ENCODE measurements at places on chromosomes 7 and 10.

GRCh38 chr10:28663576-28664368 lies 13.5 kb upstream of the BAMBI start:
- DNase-seq, result peak; percentile 63

DNA sequence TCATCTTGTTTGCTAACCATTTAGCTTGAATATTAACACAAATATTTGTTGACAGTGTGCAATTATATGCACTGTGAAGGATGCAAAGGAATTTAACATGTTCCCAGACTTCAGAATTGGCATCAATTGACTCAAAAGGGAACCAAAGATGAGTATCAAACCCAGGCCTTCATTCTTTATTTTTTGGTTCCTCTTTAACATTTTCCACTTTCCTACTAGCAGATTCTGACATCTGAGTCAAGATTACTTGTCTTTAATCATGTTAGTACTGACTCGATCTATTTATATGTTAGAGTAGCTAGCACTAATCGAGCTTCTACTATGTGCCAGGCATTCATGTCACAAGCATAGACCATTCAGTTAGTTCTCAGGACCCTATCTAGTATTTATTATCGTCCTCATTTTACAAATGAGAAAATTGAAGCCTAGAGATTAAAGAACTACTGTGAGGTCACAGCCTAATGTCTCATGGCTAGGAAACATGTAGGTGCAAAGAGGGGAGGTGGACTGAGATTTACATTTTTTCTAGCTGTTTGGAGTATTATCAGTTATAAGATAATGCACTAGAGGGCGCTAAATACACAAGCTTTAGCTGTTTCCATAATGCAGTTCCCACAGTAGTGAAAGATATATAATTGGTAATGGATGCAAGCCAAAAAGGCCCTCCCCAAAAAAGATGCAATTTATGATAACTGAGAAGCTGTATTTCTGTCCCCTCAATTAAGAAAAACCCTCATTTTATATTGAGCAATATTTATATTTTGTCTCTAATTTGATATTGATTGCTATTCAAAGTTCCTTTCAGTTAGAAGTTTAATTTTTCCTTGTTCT lies 32.9 kb upstream of the KMT2E start:
- no peak for DNase-seq

DNA sequence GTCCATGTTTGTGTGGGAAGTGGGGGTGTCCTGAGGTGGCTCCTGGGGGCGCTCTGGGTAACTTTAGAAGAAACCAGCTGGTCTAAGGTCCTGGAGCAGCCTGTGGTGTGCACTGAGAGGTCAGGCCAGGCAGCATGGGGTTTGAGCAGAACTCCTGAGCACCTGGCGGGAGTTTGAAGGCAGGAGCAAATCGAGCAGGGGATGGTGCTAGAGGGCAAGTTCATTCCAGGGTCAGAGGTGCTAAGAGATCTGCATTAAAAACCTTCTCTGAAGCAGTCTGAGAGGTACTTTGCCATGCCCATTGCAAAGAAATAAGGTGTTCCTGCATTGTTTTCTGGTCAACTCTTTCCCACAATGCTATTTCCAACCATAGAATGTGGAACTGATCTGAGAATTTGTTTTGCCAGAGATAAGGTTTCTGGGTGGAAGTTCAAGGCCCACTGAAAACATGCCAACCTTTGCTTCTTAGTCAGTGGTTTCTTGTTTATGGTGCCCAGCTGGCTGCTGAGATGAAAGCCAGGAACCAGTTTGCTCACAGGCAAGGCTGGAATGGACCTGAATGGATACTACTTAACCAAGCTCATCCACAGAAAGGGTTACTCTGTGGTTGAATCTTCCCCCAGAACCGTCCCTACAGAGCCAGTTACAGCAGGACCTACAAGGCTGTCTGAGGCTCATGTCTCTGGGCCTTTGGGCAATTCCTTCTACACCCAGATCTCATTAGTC lies 136.3 kb upstream of the TMEM72 start:
- no peak for DNase-seq

GRCh38 chr10:121595351-121595805 lies 2.9 kb downstream of the FGFR2 start:
- DNase-seq, result no peak

DNA sequence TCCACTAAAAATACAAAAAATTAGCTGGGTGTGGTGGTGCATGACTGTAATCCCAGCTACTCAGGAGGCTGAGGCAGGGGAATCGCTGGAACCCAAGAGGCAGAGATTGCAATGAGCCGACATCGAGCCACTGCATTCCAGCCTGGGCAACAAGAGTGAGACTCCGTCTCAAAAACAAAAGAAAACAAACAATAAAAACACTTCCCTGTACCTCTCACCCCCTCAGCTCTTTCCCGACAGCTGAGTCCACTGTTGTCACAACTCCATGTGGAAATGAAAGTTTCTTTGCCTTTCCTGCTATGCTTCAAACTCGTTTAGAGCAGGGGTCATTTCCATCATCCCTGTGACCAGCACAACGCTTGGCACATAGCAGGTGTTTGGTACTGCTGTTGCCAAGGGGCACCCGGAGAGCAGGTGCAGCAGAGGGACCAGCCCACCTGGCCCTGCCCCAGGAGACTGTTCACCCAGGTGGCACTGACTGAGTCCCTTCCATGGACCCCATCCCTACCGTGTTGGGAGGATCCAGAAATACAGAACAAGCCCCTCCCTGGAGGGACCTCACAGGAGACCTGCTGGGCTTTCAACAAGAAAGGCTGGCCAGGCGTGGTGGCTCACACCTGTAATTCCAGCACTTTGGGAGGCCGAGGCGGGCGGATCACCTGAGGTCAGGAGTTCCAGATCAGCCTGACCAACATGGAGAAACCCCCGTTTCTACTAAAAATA lies 4.9 kb downstream of the TMEM130 start:
- no peak for DNase-seq

- DNase-seq, result no peak
Measured at GRCh38 chr7:137003566-137003965, 135.1 kb downstream of the CHRM2 start.

DNA sequence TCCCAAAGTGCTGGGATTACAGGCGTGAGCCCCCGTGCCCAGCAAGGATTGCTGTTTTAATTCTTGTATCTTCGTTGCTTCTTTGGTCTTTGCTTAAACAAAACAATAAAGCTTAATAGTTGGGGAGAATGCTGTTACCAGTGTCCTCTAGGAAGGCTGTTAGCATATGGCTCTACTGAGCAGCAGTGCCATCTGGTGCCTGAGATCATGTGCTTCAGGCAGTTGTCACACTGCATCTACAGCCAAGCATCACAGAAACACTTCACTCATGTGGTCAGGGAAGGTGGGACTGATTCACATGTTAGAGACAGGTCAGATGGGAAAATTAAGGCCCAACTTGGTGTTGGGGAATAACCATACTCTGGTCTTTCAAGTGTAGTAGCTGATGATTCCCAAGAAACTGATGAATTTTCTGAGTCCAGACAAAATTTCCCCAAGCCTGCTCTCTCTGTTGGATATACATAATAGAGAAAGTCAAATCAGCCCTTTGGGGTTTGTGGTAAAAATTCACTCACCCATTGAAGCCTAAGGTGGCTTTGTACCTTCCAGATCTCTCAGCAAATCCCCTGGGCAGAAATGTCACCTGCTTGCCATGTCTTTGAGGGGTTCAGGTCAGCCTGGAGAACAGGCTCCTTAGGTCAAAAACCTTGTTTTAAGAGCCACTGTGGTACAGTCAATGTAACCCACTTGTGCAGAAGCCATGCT lies 28.4 kb downstream of the UBE2D4 start:
- peak; percentile 8 for DNase-seq

GRCh38 chr10:130691776-130692175 lies 555.6 kb downstream of the GLRX3 start:
- DNase-seq, result no peak

DNA sequence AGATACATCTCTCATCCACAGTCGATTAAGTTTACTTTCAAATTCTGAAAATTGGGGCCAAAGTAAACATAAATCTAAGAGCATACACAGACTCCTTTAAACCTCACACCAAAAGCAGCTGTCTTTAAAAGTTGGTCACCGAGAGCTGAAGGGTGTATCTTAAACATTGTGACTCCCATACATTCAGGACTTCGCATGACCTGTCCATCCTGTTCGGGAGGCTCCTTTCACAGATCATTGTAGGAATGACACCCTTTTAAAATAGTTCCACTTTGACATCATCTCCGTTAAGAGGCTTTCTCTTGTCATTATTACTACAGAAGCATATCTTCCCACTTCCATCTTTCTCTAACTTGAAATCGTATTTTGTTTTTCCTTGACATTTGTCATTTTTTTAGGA lies 440.0 kb downstream of the DNAJB9 start:
- no peak for DNase-seq

GRCh38 chr10:381805-382204 lies 246.6 kb downstream of the ZMYND11 start:
- DNase-seq, result no peak

DNA sequence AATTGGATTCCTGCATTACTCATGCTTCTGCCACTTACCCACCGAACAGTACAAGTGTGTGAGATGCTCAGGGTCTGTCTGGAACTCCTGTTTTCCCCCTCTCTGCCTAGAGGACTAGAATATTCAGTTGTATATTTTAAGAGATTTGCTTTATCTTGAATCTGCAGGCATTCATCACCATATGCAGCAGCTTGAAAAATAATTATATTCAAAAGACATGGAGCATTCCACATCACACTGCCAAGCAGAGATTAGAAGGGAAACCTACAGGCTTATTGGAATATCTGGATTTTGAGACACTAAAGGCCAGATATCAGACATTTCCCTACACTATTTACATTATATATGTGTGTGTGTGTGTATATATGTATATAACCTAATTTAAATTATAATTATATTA lies 382.8 kb upstream of the POM121L12 start:
- DNase-seq, result no peak

DNA sequence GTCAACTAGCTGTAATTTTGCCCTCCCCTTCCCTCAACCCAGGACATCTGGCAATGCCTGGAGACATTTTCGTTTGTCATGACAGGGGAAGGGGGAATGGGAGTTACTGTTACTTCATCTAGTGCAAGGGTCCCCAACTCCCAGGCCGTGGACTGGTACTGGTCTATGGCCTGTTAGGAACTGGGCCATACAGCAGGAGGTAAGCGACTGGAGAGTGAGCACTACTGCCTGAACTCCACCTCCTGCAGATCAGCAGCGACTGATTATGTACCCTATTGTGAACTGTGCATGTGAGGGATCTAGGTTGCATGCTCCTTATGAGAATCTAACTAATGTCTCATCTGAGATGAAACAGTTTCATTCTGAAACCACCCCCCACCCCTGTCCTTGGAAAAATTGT lies 22.6 kb upstream of the SMIM30 start:
- no peak for DNase-seq

- no peak for DNase-seq
Measured at GRCh38 chr10:72194949-72195348, 20.9 kb upstream of the ANAPC16 start.

DNA sequence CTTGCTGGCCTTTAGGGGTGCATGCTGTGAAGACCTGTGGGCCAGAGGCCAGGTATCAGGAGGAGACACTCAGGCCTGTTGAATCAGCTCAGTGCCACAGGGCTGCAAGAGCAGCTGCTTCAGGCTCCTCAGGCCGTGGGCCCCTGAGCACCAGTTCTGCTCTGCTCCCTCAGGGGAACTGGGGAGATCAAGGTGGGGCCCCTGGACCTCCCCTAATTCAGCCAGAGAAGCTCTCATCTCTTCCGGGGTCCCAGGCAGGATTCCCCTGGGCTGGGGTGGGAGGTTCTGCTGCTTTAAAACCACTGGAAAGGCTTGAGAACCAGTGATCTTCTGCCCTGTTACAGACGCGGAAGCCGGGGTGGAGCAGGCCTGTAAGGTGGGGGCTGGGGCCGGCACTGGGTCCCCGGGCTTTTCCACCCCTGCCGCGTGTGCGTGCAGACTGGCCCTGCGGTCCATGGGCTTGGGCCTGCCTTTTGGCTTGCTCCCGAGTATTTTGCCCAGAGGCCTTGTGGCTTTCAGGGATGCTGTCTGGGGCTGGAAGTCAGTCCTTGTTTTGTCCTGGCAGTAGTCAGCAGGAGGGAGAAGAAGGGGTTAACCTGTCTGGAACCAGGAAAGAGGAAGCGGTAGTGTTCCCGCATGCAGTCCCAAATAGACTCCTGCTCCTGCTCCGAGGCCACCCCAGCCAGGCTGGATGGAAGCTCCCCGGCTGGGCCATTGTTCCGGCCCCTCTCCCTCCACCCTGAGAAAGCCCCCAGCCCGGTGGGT lies 74.3 kb downstream of the LHPP start:
- no peak for DNase-seq

DNA sequence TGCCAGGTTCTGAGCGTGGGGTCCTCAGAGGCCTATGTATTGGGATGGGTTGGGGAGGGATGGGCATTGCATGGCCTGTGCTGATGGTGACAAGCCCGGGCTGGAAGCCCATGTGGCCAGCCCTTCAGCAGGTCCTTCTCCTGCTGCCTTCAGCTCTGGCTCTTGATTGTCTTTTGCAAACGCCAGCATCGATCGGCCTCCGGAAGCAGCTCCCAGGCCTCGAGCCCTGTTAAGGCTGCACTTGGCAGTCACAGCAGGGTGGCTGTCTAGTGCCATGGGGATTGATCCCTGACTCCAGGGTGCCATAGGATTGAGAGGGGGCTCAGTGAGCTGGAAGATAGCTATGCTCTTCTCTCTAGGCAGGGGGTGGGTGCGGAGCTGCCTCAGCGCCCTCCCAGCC lies 51.4 kb downstream of the CDH23 start:
- no peak for DNase-seq

- DNase-seq, result no peak
Measured at GRCh38 chr7:20894806-20895205, 108.1 kb upstream of the SP8 start.

- DNase-seq, result no peak
Measured at GRCh38 chr7:51233374-51233773, 83.2 kb downstream of the COBL start.

DNA sequence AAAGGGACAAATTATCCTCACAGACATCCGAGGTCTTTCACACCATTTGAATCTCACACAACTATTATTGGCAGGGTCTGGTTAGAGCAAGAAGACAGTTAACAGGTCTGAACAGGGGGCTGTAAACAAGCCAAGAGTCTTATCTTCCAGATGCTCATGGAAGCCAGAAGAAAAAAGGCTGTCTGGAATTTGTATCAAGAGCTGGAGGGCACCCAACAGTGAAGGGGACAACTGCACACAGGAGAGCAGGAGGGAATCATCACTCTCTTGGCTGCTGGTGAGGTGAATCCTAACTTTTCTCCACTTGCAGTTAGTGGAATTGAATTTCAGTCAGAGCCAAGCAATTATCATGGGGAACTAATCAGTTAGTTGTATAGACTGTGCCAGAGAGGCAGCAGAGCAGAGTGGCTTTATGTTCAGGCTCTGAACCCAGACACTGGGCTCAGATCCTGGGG lies 880.2 kb upstream of the AUTS2 start:
- no peak for DNase-seq

DNA sequence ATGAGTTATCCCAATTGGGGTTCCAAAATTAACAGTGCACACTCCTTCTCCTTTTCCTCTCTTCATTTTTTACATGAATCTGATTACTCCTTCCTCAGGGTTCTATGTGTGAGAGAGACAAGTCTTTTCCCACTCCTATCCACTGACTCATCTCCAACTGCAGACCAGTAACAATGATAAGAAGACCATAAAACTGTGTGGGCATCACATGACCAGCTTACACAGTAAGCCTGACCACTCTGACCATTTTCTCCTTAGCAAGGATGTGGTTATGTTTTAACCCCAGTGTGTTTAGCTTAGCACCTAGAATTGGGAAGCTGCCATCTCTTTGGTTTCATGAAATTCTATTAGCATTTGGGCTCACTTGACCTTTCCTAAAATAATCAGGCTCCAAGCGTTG lies 145.0 kb upstream of the CALCR start:
- no peak for DNase-seq

Data from stimulated activated CD4-positive, alpha-beta T cell treated with anti-CD3 and anti-CD28 coated beads, Interleukin-4, amount 100 ng/mL, for 1 hour (primary cell).